Neural crest cell (in vitro differentiated cells): ENCODE measurements at places on chromosomes 3 and 15.

- peak; percentile 23 for DNase-seq
Observed at GRCh38 chr15:100131321-100132224, 210.2 kb downstream of the ADAMTS17 start.

GRCh38 chr15:70266412-70267121 is 168.8 kb upstream of the TLE3 start:
- DNase-seq: no peak

DNA sequence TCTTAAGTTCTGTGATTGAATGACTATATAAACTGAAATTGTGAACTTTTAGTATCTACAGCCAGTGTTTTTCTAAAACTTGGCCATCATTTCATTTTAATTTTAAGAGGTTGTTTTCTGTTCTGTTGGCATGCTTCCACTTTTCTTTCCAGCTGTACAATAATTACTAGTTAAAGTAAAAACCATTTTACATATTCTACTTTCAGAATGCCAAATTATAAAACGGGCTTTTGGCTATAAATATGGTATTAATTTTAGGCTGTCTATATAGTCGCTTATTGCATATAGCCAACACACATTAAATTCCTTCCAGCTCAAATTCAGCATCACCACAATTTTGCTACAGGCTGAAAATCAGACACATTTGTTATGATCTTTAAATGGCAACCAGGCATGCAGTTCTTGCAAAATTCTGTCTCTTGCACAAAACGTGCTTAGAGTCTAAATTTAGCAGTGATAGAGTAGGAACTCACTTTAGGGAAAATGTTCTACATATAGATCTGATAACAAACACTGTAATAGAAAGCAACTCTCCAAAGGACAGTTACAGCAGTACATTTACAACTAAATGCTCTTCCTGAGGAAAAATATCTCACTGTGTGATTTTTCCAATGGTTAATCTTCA is 81.1 kb downstream of the BTD start:
- no peak for DNase-seq

DNA sequence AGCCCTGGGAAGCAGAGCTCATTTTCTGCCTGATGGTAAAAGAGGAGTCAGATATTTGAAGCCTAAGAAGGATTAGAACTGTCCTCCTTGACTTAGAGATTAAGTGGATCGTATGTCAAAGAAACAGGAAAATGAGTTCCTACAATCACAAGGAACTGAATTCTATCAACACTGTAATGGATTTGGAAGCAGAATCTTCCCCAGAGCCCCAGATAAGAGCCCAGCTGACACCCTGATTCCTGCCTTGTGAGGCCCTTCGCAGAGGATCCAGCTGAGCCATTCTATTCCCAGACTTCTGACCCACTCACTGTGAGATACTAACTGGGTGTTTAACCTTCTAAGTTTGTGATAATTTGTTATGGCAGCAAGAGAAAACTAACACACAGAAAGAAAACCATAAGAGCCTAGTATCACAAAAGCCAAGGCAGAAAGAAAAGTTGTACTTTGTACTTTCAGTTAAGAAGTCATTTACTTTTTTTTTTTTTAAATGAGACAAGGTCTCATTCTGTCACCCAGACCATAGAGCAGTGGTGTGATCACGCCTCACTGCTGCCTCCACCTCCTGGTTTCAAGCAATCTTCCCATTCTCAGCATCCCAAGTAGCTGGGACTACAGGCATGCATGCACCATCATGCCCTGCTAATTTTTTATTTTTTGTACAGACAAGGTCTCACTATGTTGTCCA is 61.1 kb upstream of the ZBTB20 start:
- DNase-seq: no peak

DNA sequence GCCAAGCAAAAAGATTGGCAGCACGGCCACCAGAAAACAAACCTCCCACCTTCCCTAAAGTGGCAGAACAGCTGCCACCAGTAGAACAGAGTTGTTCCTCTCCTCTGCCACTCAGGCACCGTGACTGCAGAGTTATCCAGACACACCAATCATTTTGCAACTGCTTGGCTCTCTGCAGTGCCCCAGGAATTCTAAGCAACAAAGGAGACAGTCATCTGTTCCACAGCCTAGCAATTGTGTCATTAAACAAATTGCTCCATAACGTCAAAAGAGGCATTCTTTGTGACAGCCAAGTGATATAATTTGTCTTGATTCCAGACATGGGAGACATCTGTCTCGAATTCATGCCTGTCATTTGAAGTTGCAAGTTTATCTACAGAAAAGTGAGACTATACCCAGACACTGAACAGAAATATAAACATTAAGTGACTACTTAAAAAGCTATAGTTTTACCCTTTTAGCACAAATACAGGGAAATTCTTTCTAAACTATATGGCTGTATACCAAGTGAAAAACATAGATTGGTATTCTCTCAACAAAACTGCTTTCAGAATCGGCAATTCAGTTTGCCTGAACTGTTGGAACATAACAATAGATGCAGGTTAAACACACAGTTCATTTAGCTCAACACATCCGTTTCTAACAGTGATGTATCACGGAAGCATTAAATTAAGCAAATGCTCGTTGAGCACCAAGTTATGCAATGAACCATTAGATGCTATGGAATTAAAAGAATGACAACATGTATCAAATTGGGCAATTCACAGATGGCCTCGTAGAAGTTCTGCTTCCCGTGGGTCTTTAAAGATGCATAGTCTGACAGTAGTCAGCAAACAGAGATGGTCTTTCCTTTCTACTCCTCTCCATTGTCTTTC is 281.3 kb downstream of the FGF12 start:
- DNase-seq: no peak

GRCh38 chr15:48643776-48644466 is 1.6 kb downstream of the FBN1 start:
- no peak for DNase-seq
